ENCODE measurements at places on chromosomes 16 and 17.

DNA sequence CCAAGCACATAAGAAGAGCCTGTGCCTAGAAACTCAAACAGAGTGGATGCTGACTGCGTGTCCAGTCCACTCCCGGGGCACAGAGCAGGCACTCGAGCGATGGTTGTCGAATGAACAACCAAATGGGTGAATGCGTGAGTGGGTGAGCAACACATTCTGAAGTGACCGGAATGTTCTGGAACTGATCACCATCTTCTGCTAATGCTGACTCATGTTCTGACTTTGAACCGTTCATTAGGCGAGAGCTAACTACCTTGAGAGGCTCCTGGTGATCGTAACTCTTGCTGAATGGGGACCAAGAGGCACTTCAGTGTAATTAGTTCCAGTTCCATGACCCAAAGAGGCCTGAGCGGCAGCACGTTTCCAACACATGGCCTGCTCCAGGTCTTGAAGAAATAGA, 37.9 kb downstream of the IRF8 start:
- no peak for DNase-seq

GRCh38 chr16:17269439-17269838, 201.3 kb downstream of the XYLT1 start:
- DNase-seq, result no peak

DNA sequence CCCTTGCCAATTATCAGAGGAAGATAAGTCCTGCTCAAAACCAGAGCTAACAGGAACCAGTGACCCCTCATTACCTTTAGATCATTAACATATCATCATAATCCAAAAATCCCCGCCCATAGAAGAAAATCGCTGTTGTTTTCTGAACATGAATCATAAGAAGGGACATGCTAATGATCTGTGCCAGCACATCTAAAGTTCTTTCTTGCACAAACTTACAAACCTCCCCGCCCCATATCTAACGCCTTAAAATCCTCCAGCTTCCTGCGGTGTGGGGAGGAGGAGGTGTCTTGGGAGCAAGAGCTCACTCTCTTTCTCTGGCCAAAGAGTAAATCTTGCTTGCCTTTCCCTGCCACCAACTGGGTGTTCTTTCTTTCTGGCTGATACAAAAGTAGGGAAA, 78.3 kb downstream of the IRX3 start:
- DNase-seq, result no peak

- no peak for DNase-seq
Observed at GRCh38 chr17:73166731-73167581, 2.1 kb downstream of the SSTR2 start.

GRCh38 chr16:89422905-89423630, 67.3 kb downstream of the ANKRD11 start:
- DNase-seq, result no peak

GRCh38 chr16:57513371-57514102, 22.8 kb downstream of the CCDC102A start:
- peak; percentile 79 for DNase-seq

- no peak for DNase-seq
Observed at GRCh38 chr17:19461116-19461515, 50.1 kb downstream of the RNF112 start.

GRCh38 chr17:30929081-30929633, 7.4 kb downstream of the ADAP2 start:
- no peak for DNase-seq

DNA sequence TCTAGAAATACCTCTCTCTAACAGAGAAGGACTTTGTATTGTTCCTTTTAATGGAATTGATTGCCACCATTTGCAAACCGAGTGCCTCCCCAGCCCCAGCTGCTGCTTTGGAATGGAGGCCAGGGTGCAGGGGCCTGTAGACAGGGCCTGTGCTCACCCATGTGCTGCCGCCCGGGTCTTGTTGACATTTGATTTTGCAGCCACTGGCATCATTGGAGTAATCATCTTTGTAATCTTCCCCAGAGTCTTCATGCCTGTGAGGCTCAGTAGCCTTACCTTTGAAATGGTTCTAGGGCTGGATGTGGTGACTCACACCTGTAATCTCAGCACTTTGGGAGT, 119.8 kb downstream of the CLEC16A start:
- DNase-seq, result no peak

DNA sequence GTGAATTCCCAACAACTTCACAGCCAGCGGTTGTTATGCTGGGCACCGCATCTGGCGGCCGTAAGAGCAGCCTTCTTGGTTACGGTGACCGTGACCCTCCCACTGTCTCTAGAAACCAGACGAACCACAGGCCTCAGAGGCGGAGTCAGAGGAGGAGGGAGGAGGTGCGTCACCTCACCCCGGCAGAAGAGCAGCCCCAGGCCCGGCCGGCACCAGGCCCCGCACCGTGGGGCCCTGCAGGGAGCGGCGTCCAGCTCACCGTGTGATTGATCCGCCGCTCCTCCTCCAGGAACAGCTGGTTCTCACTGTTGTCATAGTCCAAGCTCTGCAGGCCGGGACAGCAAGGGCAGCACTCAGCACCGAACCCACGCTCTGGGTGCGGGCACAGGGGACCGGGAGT, 13.7 kb downstream of the CLCN7 start:
- DNase-seq, result no peak

DNA sequence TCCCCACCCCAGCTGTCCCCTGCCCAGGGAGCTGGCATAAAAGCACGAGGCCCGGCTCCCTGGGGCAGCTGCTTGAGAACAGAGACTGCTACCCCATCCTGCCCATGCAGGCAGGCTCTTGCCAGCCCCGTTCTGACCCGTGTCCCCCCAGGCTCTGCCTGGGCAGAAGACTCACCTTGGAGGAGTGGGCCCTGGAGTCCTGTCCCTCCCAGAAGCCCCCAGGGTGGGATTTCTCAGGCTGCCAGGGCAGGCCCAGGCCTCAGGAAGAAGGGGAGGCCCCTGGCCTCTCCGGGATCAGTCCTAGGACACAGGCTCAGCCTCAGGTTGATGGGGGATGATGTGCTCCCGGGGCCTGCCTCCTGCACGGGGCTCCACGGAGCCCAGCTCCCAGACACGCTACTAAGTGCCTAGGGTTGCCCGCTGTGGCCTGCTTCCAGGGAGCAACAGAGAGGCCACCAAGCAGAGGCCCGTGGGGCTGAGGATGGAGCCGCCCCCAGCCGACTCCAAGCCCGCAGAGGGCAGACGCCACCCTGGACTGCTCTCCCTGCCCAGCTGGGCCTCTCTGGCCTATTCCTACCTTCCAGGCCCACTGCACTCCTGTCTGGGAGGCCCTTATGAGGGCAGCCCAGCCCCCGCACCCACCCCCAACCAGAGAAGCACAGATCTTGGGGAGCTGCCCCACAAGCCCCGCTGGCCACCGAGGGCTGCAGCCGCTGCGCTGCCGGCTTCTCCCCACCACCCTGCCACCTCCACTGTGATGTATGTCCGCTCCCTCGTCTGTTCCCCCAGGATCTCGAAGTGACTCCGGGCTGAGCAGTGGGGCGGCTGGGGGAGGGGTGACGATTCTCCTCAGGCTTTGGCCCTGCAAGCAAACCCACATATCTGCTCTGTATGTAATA, 1.7 kb downstream of the NME3 start:
- no peak for DNase-seq

DNA sequence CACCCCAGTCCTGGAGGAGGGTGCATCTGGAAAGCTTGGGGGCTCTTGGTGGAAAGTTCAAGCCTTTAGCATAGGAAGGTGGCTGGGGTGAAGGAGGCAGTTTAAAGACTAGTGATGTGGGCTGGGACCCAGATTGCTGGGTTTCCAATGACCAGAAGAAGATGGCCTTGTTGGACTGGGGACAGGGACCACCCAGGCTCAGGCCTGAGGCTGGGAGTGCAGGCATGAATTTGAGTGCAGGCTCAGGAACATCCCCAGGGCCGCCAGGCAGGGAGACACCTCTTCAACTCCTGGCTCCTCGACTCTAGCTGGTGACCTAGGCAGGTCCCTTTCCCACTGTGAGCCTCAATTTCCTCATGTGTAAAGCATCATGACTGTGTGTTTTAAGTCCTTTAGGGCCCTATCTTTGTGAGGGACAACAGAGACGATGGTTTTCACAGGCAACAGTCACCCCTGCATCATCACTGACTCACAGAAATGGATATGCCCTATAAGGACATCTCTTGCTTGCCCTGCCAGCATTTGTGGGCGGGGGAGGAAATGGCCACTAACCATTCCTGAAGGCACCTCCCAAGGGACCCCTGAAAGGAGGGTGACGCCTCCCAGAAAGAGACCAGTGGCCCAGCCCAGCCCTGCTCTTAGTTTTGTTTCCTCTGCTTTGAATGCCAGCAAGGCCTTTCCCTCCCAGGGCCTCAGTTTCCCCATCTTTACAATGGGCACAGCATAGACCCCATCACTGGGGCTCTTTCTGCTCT, 11.1 kb downstream of the NLRC5 start:
- DNase-seq, result no peak

- no peak for DNase-seq
Observed at GRCh38 chr16:23896832-23897821, 61.3 kb downstream of the PRKCB start.

- DNase-seq, result no peak
Observed at GRCh38 chr16:77500934-77501664, 66.3 kb upstream of the ADAMTS18 start.

- DNase-seq, result no peak
Observed at GRCh38 chr16:25052151-25052511, 37.0 kb upstream of the ARHGAP17 start.

DNA sequence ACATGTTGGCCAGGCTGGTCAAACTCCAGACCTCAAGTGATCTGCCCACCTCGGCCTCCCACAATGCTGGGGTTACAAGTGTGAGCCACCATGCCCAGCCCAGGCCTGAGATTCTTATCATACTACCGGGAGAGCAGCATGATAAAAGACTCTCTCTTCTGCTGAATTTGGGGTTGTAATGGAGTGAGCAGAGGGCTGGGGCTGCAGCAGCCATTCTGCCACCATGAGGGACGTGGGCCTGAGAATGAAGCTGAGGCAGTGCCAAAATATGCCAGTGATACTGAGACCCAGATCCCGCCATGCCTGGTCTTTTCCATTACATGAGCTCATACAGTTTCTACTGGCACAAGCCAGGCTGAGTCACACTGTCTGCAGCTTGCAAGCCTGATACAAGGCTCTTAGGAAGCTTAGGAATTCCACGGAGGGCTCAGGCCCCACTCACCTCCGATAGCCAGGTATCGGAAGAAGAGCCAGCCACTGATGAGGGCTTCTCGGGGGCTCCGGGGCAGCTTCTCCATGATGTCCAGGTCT, 19.6 kb upstream of the P2RX1 start:
- DNase-seq, result no peak

DNA sequence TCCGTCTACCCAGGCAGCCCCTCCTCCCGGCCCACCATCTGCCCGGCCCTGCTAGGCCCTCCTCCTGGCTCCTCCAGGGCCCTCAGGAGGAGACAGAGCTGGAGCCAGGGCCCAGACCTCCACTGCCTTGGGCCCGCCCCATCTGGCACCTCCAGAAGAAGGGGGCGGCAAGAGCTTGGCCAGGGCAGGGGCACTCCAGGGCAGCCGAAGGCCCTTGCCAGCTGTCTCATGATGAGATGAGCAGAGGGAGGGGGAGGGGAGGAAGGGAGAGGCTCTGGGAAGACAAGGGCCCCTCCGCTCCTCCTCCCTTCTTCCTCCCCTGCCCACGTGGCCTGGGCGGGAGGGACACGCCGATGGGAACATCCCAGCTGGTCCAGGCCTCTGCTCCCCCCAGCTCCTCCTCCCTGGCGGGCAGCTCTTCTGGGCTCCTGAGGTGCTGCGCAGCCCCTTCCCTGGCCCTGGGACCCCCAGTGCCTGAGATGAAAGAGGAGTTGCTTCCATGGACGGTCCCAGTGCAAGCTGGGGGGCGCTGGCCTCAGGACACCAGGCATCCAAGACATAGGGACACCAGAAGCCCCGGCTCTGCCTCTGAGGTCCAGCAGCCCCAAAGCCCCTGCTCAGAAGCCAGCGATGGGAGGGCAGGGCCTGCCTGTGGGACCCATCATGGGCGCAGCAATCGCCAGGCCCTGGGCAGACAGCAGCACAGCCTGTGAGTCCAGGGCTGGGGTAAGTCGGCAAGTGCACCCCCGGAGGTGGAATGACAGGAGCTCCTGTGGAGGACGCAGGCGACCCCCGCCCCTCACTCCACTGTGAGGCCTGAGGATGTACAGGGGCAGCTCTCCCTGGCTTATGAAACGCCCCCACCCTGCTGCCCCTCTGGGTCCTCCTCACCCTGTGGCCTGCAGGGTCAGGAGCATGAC, 23.6 kb upstream of the ENPP7 start:
- no peak for DNase-seq

- DNase-seq, result peak; percentile 63
Observed at GRCh38 chr17:58377093-58377601, 25.1 kb upstream of the SUPT4H1 start.

- peak; percentile 57 for DNase-seq
Observed at GRCh38 chr17:37830151-37830993, 85.5 kb upstream of the HNF1B start.

- no peak for DNase-seq
Observed at GRCh38 chr17:68346448-68346847, 55.2 kb downstream of the ARSG start.

- no peak for DNase-seq
Observed at GRCh38 chr17:79415909-79416308, 194.9 kb downstream of the RBFOX3 start.

- DNase-seq, result peak; percentile 78
Observed at GRCh38 chr16:30786936-30787612, at the start of gene ZNF629. ZNF629 (minus strand) TSS chr16:30787205; CDS start chr16:30784482, 2,723 bp downstream.

DNA sequence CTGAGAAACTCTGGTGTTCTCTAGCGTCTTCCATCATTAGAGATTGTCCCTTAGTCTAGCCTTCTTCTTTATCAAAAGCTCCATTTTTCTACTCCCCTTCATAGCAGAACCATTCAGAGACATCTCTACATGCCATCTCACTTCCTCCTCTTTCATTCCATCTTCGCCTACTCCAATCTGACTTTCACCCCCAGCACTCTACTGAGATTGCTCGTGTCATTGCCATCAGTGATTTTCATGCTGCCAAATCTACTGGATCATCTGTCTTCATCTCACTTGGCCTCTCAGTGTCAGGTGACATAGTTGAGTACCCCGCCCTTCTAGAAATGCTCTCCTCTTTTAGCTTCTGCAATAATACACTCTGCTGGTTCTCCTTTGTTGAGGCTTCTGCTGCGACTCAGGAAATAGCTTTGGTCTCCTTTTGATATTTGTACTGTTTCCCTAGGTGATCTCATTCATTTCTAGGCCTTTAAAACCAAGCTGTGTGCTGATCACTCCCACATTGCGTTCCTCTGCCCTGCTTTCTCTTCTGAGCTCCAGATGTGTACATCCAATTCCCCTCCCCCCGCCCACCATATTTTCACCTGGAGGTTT, 119.1 kb downstream of the FTO start:
- no peak for DNase-seq

All from left renal cortex interstitium (tissue), 4 donors.